ENCODE measurements at places on chromosomes 7 and 10.
A peak's percentile ranks its signal among the peaks of the same experiment; 100 is the strongest.

GRCh38 chr10:11023009-11023953, 5.6 kb downstream of the CELF2 start:
- no peak for DNase-seq

DNA sequence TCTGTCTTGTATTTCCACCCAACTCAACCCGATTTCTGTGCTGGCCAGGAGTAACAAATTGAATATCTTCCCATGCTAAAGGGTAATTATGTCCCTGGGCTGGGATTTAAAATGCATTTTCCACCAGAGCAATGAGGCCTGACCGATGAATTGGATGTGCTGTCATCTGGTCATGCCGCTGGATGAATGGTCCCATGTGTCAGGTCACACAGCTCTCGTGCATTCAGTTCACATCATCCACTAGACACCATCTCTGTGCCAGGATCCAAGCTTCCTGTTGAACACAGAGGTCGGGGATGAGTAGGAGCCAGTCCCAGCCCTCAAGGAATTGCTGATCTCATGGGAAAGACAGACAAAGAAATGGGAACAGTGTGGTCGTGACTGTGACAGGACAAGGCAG, 200.8 kb downstream of the ADRA2A start:
- no peak for DNase-seq

DNA sequence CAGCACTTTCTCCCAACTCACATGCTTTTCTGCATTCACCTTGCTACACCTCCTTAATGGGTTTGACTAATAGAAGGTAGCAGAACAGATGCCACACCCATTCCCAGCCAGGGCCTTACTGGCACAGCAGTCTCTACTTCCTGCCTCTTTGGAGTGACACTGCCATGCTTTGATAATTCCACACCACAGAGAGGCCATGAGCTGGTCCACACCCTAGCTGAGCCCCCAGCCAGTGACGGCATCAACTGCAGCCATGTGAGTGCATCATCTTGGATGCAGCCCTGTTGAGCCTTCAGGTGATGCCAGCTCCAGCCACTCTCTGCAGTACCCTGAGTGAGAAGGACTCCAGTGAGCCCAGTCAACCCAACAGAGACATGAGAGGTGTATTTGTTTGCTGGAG, 27.5 kb upstream of the EZH2 start:
- DNase-seq = no peak

GRCh38 chr7:99108613-99109012, 35.3 kb downstream of the SMURF1 start:
- peak; percentile 43 for DNase-seq
